ENCODE measurements at places on chromosomes 3 and 15. TPM values are rescaled to one million over a fixed set of nuclear protein-coding genes. Genes with fewer than 3 reads are reported as not detected.

GRCh38 chr15:41691471-41691870 is 31.3 kb downstream of the MGA start:
- no peak for DNase-seq

The NR1I2 gene
- 0.82 TPM for total RNA-seq

GRCh38 chr3:161690299-161690620 is 193.7 kb downstream of the OTOL1 start:
- DNase-seq = no peak

The WNT7A gene
- total RNA-seq = 15.1 TPM

The CCR1 gene
- total RNA-seq = 1.6 TPM

DNA sequence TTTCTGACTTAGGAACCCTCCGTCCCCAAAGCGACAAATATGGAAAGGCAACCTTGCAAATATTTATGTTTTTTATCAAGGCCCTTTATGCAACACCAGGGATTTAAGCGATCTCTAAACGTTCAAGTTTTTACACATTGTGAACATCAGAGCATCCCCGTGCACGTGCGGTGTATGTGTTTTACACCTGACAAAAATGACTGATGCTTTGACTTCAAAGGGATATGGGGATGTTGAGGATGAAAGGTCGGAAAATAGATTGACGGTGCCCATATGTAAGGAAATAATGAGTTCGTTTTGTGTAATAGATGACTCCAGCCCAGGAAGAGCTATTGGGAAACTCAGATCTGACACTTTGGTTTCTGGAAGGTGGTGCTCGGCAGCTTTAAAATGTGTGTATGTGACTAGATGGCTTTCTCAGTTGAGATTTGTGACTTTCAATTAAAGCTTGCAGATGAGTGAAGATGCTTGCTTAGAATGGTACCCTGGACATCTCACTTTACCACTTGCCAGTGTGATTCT is 866 bp downstream of the SLC49A4 start:
- no peak for DNase-seq

- DNase-seq = peak; percentile 50
Measured at GRCh38 chr3:197828-198491, 1.4 kb downstream of the CHL1 start.

- DNase-seq = no peak
Measured at GRCh38 chr15:93063262-93063671, 25.7 kb downstream of the RGMA start.

Data from frontal cortex (tissue), 4 donors.